ENCODE measurements at places on chromosomes 2 and 18. TPM values are rescaled to one million over a fixed set of nuclear protein-coding genes. Genes with fewer than 3 reads are reported as not detected.

Gene ACMSD
- total RNA-seq = not detected

Gene SLC19A3
- total RNA-seq = 2.3 TPM

Gene ST8SIA3
- total RNA-seq = not detected

Gene MARCO
- not detected for total RNA-seq

Gene SALL3
- not detected for total RNA-seq

Gene UGT1A4
- not detected for total RNA-seq

Gene CNDP2
- 80.8 TPM for total RNA-seq

Gene ADD2
- 0.13 TPM for total RNA-seq

Gene SPEG
- 0.18 TPM for total RNA-seq

Gene PROKR1
- total RNA-seq = not detected

Gene TNFAIP6
- total RNA-seq = not detected

Gene MOGAT1
- total RNA-seq = 4.3 TPM

Gene SERPINB4
- not detected for total RNA-seq

All from HepG2 (cell line).